Activated T-helper 17 cell treated with anti-CD3 and anti-CD28 coated beads, Interleukin-2, amount 50 U/mL, for 72 hours (primary cell): ENCODE measurements at places on chromosomes 2 and 18. TPM values are rescaled to one million over a fixed set of nuclear protein-coding genes. Genes with fewer than 3 reads are reported as not detected.

DNA sequence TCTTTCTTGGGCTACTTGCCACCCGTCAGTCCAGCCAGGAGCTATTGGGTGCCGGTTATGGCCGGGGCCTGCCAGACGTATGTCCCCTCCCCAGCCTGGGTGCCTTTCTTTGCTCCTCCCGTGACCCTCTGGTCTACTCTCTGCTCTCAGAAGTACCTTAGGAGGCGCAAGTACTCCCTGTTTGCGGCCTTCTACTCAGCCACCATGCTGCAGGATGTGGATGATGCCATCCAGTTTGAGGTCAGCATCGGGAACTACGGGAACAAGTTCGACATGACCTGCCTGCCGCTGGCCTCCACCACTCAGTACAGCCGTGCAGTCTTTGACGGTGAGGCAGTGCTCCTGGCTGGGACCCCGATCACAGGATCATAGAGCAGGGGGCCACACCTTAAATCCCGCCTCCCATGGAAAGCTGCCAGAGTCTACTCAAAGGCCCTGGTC lies 99.5 kb downstream of the DYSF start:
- no peak for ATAC-seq

GRCh38 chr2:62524293-62524941 lies 18.4 kb upstream of the TMEM17 start:
- no peak for ATAC-seq

GRCh38 chr2:197184959-197185586 lies 125.5 kb downstream of the ANKRD44 start:
- ATAC-seq = peak; percentile 39

- ATAC-seq = no peak
Measured at GRCh38 chr2:150880986-150881385, 380.7 kb downstream of the RBM43 start.

GRCh38 chr2:109644571-109645275 lies 30.6 kb downstream of the SOWAHC start:
- no peak for ATAC-seq

DNA sequence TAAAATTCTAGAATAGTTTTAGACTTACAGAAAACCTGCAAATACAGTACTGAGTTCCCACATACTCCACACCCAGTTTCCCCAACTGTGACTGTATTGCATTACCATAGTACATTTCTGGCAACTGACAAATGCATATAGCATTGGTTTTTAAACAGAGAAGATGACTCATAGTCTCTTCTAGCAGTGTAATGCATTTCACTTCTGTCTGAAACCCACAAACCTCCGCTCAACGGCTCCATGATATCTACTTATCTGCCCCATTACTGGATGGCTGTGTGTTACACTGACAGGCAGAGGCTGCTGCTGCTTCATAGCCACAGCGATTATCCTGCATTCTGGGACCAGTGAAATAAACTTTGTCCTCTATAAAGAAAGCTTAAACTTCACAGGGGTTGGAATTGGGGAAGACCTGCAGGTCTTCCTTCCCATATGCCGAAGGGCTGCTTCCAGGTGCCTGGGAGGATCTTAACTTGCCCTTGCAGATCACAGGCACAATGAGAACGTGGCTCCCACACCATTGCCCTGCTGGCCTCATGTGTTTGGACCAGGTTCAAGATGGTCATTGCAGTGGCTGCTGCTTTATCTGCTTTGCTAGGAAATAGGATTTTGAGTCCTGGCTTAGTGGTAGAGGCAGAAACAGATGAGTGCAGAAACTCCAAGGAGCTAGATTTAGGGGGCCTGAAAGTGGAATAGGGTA lies 742.6 kb upstream of the HS6ST1 start:
- ATAC-seq = no peak

DNA sequence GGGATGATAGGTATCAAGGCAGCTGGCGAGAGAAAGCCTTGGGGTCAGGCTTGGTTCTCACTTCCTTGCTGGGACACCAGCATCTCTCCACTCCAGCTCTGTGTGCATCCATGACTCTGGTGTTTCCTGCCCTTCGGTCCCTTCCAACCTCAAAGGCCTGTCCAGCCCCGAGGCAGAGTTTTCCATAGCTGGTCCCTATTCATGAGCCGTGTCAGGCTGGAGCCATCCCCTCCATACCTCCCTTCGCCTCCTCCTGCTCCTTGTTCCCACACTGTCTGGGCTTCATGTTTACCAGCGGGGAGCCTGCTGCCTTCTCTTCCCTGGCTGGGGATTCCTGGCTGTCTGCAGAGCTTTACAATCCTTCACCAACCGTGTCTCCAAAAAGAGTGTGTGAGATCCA lies 51.2 kb downstream of the DYSF start:
- no peak for ATAC-seq

DNA sequence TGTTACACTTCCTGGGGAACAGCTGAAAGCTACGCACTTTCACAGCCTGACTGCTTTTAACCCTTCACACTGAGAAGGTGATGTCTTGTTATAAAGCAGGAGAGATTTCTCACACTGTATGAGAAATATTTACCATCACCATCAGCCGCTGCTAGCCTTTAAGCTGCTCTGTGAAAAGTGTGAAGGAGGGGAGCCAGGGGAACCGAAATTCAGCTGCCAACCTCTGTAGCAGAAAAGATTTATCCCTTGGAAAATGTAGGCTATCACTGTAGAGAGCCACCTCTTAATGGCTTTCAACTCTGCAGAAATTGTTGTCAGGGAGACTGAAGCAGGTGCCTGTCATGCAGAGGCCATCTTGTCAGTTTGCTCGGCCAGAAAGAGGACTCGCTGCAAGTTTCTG lies 145.3 kb downstream of the SP3 start:
- no peak for ATAC-seq

DNA sequence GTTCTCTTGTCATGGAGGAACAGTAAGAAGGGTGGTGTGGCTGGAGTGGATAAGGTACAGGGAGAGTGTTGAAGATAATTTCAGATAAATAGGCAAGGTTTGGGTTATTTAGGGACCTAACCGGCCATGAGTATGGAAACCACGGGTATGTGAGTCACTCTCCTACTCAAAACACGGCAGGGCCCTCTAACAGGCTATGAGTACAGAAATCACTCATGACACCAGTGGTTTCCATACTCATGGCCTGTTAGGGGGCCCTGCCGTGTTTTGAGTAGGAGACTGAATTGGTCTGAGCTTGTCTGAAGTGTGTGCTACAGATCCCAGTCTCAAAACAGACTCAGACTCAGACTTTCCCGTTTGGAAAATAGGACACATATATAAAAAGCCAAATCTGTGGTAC lies 428.4 kb upstream of the HNMT start:
- ATAC-seq = no peak

DNA sequence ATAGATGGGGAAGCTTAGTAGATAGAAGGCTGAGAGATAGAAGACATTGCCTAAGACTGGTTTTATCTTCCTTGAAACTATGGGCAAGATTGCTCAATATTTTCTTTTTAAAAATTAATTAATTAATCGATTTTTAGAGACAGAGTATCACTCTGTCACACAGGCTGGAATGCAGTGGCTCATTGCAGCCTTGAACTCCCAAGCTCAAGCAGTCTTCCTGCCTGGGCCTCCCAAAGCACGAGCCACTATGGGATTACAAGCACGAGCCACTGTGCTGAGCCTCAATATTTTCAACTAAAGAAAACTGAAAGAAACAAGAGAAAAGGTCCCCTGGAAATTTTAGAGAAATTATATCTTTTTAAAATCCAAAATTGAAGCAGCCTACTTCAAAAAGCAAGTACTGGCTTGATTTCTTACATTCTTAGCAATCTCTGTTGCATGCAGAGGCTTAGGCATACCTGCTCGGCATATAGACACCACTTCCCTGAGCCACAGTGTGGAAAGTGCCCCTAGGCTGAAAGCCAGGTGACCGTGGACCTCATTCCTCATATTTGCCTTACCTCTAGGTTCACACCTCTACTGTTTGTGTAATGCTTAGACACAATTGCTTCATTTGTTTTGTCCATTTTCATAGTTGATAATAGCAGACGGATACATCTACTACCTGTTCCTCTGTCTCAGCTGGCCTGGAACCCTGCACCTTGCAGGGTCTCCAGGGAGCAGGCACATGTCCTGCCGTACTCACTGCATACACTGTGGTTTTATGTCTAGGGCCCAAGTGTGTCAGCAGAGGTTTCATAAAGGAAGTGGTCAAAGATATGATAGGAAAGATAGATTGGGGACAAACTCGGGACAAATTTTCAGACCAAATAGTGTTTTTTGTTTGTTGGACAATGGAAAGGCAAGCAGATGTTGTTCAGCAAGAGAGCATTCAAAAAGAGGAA lies 166.5 kb upstream of the ALPP start:
- peak; percentile 29 for ATAC-seq

- ATAC-seq = no peak
Measured at GRCh38 chr2:108858894-108859293, 72.3 kb downstream of the CCDC138 start.

GRCh38 chr2:238439917-238440316 lies 13.2 kb downstream of the ASB1 start:
- ATAC-seq = peak; percentile 70

- ATAC-seq = no peak
Measured at GRCh38 chr2:41364842-41365241, 683.0 kb upstream of the PKDCC start.

DNA sequence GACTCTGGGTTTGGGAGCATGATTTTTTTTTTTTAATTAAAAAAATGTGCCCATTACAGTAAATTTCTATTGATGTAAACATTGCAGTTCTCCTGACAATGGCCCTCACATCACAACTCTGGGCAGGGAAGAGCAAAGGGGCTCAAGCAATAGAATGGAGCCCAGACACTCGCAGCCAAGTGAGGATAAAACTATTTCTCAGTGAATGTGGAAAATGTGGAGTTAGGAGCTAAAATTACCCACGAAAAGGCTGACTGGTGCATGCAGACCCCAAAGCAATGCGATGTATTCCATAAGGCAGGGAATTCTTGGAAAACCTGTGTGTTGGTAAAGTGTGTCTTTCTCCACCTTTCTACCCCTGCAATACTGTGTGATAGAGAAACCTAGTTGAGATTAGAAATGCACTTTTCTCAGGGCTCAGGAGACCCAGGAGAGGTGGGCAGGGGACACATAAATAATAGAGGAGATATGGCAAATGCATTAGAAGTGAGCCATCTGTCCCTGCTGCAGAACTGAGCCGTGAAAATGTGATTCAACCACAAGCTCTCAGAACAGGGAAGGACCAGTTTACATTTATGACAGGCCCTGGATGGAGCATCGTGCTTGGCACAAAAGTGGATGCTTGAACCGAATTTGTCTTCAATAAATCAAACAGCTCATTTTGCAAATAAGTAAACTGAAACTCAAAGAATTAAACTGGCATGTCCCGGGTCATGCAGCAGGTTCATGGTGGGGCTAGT lies 100.1 kb downstream of the MYCN start:
- ATAC-seq = no peak

DNA sequence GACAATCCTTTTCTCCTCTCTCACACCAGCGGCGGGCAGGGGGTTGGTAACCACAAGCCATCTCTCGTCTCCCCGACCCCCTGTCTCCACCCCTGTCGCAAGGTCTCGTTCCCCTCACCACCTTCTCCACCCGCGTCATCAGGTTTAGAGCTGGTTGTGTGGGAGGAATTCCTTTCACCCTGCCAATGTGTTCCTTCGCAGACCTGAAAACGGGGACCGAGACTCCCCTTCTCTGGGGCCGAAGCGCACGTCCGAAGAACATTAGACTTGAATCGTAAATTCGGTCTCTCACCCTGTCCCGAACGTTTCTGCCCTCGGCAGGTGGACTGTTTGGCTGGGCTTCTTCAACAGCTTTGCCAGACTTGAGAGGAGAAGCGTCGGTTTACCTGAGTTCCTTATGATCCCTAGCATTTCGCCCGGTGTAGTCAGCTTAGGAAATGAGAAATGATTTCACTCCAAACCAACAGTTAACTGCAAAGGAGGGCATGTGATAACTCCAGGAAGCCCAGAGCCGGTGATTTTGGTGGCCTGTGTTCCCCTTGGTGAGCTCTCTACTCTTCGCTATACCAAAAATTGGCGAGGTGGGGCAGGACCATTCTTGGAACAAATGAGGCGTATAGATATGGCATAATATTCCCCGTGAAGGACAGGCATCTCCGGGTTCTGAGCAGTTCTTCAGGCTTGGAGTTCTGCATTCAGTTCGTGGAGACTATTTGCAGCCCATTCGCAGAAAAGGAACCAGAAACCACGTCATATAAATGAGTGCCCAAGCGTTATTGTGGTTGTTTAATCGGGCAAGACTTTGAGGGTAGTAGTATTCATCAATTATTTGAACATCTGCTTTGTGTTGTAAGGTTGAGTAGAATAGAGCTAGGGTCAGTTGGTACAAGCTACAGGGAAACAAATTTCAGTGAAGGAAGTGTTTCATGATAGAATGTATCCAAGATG lies 694 bp downstream of the CFAP36 start:
- peak; percentile 54 for ATAC-seq

GRCh38 chr2:172680436-172681068 lies 55.1 kb upstream of the RAPGEF4 start:
- no peak for ATAC-seq

The ASIC4 gene
- not detected for total RNA-seq

The AQP4 gene
- total RNA-seq = not detected

The PPP1R1C gene
- not detected for total RNA-seq

The SERPINB4 gene
- not detected for total RNA-seq

The REG1B gene
- total RNA-seq = not detected

The COL3A1 gene
- not detected for total RNA-seq

The HNMT gene
- not detected for total RNA-seq

The PKDCC gene
- total RNA-seq = not detected
